ENCODE measurements at places on chromosomes 12 and 14.

DNA sequence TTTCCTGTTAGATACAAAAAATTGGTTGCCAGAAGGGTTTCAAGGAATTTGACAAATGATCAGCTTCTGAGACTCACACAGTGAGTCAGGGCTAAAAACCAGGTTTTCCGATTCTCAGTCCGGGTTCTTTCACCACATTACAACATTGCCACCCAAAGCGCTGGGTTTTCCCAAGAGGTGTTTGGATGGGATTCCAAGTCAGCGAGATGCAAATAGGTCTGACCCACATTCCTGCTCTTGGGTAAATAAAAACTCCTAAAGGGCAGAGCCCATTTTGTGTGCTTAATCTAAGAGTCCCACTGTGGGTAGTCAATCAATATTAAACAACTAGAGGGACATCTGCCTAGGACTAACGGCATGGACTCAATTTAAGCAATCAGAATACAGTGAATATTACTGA is 5.4 kb upstream of the RIC8B start:
- no peak for DNase-seq

DNA sequence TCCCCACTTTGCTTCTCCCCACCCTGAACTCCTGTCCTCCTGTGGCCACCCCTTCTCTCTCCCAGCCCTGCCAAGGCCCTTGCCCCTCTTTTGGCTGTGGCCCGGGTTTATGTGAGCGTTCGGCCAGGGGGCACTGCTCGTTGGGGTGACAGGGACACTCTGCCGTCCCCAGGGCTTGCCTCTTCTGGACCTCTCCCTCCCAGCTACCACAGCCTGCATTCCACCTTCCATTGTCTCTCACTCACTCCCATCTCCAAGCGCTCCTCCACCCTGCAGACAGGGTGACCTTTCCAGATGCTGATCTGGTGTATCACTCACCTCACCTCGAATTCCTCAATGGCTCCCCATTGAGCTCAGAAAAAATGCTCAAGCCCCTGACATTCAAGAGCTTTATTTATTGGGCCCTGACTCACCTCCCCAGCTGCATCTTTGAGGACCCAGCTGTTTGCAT is 1.4 kb downstream of the SERPINA9 start:
- no peak for DNase-seq

DNA sequence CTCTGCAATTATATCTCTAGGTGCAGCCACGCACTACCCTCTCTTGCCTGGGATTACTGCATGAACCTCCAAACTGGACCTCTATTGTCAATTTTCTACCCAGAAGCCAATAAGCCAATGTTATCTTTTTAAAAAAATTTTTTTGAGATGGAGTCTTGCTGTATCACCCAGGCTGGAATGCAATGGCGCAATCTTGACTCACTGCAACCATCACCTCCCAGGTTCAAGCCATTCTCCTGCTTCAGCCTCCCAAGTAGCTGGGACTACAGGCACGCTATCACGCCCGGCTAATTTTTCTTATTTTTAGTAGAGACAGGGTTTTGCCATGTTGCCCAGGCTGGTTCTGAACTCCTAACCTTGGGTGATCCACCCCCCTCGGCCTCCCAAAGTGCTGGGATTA is 11.2 kb upstream of the PXN start:
- DNase-seq = no peak

DNA sequence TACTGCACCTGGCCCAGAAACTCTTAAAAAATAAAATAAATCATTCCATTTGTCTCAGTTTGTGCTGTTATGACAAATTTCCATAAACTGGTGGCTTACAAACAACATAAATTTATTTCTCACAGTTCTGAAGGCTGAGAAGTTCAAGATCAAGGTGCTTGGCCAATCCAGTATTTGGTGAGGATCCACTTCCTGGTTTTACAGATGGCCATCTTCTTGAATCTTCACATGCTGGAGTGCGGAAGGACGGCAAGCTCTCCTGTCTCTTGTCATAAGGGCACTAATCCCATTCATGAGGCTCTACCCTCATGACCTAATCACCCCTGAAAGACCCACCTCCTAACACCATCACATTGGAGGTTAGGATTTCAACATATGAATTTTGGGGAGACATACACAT is 29.9 kb upstream of the MYBPC1 start:
- DNase-seq = no peak

- DNase-seq = no peak
Observed at GRCh38 chr14:37900561-37900960, 305.1 kb downstream of the TTC6 start.

GRCh38 chr12:12612358-12612757 is 682 bp downstream of the CREBL2 start:
- no peak for DNase-seq

DNA sequence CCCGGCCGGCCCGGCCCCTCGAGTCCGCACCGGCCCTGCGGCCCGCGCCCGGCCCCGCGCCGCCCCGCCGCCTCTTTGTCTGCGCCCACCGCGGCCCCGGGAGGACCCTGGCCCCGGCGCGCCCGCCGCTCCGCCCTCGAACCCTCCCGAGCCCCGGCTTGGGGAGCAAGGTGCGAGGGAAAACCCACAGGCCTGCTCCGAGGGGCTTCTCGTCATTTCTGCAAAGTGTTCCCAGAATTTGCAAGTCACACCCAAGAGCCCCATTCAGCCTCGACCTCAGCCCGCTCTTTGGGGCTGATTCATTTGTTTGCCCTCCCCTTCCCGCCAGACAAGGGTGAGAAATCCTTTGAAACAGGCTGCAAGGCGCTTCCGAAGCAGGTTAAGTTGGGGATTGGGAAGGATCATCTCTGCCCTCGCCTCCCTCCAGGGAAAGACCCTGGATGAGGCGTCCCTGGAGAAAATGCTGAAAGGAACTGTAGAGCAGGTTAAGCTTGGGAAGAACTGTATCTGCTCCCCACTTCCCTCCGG is 325 bp upstream of the CLIP1 start:
- DNase-seq = no peak

GRCh38 chr12:39296496-39296895 is 146.4 kb downstream of the KIF21A start:
- DNase-seq = no peak

DNA sequence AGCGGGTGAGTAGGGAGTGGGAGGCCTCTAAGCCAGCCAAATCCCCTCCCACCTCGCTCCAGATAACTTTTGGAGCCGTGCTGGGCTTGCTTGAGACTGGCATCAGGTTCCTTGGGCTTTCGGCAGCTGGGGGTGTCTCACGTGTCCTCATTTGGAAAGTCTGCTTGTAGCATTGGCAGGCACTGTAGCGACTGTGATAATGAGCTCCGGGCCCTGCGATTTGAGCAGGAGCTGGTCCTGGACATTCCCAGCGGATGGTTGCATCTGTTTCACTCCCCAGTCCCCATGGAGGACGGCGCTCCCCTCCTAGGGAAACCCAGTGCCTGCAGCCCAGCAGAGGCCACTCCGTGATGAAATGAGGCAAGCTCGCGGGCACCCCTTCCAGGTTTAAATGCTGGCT is 49.4 kb downstream of the DGLUCY start:
- DNase-seq = no peak

GRCh38 chr14:103684871-103685270 is 30.4 kb downstream of the XRCC3 start:
- no peak for DNase-seq

DNA sequence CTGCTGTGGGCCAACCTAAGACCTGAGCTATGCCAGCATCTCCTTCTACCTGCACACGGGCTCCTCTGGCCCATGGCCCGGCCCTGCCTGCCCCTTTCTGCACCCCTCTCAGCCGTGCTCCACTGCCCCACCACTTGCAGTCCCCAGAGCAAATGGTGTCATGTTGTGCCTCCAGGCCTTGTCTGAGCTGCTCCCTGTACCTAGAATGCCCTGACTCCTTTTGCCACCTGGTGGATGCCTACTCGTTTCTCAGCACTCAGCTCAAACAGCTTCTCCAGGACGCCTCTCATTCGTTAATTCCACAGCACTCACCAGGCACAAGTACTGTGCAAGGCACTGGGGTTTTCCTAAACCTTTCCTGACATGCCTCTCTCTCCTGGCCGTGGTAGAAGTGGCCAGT is 63.2 kb upstream of the PNMA1 start:
- DNase-seq = no peak

- DNase-seq = peak; percentile 54
Observed at GRCh38 chr14:55446127-55446736, 5.8 kb upstream of the TBPL2 start.

DNA sequence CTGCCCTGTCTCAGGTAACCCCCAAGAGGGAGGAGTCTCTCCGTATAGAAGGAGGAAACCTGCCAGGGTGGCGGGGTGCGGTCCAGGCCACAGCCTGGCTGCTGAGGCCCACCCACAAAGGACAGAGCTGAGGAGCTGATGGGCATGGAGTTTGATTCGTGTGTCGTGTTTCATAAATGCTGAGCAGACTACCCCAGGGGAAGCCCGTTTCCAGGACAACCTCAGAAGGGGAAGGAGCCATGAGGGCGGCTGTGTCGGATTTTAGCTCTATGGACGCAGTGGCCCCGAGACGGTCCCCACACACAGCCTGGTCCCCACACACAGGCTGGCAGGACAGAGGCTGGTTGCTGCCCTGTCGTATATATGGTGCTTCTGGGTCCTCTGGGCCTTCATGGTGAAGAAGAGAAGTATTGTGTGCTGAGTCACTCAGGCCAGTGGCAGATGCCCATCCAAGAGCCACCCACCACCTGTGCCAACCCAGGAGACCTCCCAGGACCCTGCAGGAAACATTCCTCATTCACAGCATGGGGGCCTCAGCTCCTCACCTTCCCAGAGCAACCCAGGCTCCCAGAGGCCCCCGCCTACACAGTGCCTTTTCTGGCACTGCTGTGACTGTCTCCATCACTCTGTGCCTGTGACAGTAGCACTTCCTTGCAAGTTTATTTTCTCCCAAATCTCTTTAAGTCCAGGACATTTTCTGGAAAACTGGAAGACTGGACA is 63.1 kb upstream of the RIN3 start:
- DNase-seq = no peak

GRCh38 chr14:88316521-88316920 is 6.5 kb downstream of the KCNK10 start:
- no peak for DNase-seq

GRCh38 chr12:131098178-131098981 is 144.7 kb downstream of the ADGRD1 start:
- no peak for DNase-seq

DNA sequence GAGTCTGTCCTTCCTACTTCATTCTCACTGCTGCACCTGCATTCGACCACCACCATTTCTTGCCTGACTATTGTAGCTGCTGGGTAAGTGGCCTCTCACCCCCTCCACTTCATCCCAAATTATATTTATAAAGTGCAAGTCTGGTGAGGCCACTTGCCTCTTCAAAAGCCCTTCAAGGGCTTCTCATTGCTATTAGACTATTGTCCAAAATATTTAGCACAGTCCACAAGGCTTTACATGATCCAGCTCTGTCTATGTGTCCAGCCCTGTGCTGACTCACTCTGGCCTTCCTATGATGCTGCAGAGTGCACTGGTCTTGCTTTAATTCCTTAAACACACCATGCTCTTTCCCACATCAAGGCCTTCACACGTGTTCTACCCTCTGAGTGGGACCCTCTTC is 46.0 kb downstream of the PAH start:
- no peak for DNase-seq

DNA sequence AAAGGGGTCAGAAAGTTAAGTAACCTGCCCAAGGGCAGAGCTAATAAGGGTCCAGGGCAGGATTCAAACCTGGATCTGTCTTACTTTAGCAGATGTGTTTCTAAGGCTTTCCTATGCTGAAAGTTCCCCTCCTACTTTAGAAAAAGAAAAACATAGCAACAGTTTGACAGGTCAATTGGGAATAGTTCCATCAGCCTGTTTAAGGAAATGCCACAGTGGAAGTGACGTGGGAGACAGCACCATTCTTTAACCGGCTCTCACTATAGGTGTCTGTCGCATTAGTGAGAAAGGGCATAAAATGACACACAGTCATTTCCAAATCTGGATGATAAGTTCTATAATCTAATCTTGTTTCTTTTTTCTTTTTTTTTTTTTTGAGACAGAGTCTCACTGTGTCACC is 7.3 kb downstream of the ALDH1L2 start:
- no peak for DNase-seq

GRCh38 chr12:3071107-3071506 is 6.1 kb upstream of the TSPAN9 start:
- no peak for DNase-seq

DNA sequence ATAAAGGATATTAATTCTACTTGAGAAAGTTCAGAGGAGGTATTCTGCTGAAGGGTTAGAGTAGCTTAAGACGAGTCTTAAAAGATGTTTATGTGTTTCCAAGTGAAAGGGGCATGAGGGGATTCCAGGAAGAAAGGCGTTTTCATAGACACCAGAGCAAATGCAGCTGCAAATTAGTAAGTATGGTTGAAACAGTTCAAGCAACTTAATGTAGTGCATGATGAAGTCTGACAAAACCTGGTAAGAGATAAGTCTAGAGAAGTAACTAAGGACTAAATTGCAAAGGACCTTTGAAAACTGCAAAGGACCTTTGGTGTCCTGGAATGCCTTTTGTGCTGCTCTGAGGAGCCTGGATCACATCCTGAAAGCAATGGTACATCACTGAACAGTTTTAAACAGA is 11.5 kb downstream of the LUM start:
- DNase-seq = no peak

DNA sequence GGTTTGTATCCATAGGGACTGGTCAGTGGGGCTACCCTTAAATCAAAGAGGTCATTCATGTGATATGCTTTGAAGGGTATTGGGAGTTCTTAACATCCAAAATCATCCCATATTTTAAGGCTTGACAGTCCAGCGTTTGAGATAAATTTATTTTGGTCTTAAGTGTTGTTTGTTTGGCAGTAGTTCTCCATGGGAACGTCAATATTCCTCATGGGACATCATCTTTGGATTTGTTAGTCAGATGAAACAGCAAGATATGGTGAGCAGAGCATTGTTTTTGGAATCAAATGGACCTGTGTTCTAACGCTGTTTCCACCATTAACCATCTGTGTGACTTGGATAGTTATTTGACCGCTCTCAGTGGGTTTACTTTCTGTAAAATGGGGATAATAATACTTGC is 45.9 kb upstream of the GSG1 start:
- DNase-seq = no peak

- no peak for DNase-seq
Observed at GRCh38 chr14:29553427-29553826, 374.2 kb downstream of the PRKD1 start.

- DNase-seq = no peak
Observed at GRCh38 chr14:24426150-24426911, 3.1 kb downstream of the CBLN3 start.

- no peak for DNase-seq
Observed at GRCh38 chr12:95608252-95609033, 57.2 kb upstream of the USP44 start.

DNA sequence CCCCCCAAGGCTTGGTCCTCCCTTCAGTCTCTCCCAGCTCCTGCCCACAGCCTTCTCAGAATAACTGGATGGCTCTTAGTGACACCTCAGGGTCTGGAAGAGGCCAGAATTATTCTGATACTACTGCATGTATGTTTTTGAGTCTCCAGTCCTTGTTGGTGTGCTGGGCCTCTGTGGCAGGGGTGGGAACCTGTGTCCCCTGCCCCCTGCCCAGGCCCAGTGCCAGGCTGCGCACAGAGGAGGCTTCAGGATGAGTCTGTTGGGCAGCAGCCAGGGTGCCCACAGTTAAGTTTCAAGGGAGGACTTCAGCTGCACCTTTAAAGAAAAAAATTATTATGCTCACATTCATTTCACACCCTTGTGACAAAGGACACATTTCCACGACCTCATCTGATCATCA is 348.3 kb downstream of the CACNA1C start:
- DNase-seq = no peak

- DNase-seq = no peak
Observed at GRCh38 chr12:115846516-115846915, 431.0 kb downstream of the MED13L start.

All from memory B cell (primary cell).